Stimulated activated CD8-positive, alpha-beta memory T cell treated with anti-CD3 and anti-CD28 coated beads, Interleukin-7, amount 100 ng/mL, for 1 hour (primary cell): ENCODE measurements at places on chromosomes 1 and 21.
A peak's percentile ranks its signal among the peaks of the same experiment; 100 is the strongest.

- DNase-seq, result no peak
These were observed 6.7 kb upstream of the CTSS start for GRCh38 chr1:150772326-150772725.

- no peak for DNase-seq
These were observed 85.8 kb upstream of the KCNJ15 start for GRCh38 chr21:38170704-38171682.

- no peak for DNase-seq
These were observed 83.1 kb downstream of the PATJ start for GRCh38 chr1:61825393-61825792.

DNA sequence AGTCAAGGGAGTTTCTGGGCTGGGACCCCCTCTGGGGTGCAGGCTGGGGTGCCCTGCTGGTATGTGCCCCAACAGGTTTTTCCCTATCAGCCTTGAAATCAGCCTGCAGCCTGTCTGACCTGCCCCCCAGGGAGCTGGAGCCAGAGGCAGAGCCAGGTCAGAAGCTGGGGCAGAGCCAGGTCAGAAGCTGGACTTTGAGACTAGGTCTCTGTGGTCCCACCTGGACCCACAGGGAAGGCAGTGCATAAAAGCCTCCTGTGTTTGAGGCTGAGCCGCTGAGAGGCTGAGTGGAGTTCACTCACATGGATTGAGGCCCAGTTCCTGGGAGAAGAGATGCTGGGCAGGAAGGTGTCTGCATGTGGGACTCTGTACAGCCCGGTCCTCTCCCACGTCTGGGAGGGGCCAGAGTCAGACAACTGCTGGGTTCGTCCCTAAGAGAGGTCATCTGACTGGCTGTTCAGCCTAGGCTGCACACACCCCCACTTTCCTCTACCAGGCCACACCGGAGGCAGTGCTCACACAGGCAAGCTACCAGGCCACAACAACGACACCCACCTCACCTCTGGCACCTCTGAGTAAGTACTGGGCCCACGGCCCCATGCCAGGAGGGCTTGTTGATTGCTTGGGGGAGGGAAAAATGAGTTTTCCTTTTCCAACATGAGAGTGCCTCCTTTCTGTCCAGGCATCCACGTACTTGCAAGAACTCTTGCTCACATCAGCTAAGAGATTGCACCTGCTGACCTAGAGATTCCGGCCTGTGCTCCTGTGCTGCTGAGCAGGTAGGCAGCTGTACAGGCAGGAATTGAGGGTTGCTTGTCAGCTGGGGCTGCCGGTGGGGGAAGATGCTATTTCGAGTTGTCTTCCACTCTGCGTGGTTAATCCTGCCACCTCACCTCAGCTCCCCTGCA lies at the start of gene ANXA9:
TSS of gene ANXA9 (plus strand) at position 488 of the 908 bp plus-strand sequence. CDS start 814 bp downstream, outside the sequence.
- DNase-seq, result no peak

- DNase-seq, result no peak
These were observed 8.8 kb upstream of the CAMK2N1 start for GRCh38 chr1:20494609-20495311.

DNA sequence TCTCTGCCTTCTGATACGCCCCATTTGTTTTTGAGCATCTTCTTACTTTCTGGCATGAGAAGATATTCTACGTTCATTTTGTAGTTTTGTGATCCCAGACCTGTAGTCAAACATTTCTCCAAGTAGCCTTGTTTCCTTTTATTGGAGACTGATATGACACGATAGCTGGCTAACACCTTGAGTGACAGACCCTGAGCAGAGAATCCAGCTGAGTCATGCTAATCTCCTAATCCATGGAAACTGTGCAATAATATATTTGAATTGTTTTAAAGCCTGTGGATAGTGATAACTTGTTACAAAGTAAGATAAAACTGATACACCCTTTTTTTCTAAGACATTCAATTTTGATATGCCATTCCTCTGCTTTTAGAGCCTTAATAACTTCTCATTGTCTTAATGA lies 1.2 kb upstream of the IFI44L start:
- no peak for DNase-seq

DNA sequence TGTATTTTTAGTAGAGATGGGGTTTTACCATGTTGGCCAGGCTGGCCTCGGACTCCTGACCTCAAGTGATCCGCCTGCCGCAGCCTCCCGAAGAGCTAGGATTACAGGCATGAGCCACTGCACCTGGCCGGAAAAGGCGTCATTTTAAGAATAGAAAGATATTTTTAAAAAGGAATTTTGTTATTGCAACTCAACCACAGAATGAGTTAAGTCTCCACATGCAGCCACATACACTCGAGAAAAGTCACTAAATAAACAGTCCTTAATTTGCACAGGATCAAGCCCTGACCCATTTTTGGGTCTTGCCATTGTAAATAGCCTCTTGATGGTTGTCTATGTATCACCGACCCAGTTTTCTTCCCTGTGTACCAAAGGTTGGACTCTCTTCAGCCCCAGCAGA lies 85.5 kb downstream of the FBXO2 start:
- DNase-seq, result no peak

GRCh38 chr1:192284927-192285326 lies 31.9 kb upstream of the RGS21 start:
- DNase-seq, result no peak

DNA sequence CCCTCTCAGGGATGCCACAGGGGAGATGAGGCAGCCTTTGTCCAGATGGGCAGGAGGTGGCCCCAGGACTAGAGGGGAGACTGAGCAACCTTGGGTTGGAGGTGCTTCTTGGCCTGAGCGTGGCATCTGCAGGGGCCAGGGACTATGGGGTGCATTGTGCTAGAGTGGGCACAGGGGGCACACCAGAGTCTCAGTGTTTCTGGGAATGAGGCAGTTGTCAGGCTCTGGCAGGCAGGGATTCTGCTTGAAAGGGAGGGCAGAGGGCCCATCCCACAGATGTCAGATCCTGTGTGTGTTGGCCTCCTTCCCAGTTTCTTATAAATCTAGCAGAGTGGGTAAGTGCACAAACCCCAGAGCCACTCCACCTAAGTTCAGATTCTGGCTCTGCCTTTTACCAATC lies 13.7 kb downstream of the LGR6 start:
- no peak for DNase-seq

- DNase-seq, result no peak
These were observed 7.1 kb upstream of the ADAM30 start for GRCh38 chr1:119903443-119903835.

DNA sequence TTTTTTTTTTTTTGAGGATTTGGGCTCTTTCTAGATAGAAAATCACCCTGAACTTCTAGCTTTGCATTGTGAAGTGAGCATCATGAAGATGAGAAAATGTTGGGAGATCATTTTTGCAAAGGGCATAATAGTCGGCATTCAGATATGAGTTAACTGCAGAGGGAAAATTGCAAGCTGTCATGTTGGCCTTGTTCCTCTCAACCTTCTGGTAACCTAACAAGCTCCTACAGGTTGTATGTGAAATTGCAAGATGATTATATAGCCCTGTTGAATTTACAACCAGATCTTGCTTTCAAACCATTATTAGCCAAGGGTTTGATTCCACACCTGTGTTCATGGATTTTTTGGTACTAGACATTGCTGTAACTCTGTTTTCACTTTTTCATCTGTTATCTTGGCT lies 2.2 kb downstream of the ELOA start:
- no peak for DNase-seq

DNA sequence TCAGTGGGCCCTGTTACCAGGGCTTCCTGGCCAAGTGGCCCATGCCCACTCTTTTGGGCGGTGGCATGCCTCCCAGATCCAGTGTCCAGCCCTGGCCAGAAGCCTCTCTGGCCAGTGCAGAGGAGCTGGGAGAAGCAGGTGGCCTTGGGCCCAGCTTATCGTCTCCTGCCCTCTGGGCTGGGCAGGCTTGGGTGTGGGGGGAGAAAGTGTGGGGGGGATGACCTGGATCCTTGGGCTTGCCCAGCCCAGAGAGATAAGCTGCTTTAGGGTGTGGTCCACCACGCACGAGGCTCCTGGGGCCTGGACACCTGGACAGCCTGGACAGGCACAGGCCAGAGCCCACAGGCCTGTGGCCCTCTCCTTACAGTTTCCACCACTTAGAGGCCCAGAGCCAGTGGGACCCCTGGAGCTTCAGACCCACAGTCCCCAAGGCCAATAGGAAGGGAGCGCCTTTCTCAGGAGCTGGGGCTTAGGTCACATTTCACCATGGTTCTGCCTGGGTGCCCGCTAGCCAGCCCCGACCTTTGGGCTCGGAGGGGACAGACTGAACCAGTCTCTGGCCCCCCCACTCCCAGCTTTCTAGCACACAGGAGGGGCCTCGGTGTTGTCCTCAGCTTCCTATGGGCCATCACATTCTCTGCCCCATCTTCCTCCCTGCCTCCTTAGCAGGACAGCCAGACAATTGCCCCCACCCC lies 1.8 kb downstream of the ESPN start:
- DNase-seq, result no peak

GRCh38 chr21:34811368-34811767 lies 142.6 kb downstream of the CLIC6 start:
- no peak for DNase-seq

GRCh38 chr1:231706934-231707333 lies 80.3 kb downstream of the DISC1 start:
- no peak for DNase-seq

GRCh38 chr1:101460739-101461138 lies 223.9 kb downstream of the S1PR1 start:
- no peak for DNase-seq

DNA sequence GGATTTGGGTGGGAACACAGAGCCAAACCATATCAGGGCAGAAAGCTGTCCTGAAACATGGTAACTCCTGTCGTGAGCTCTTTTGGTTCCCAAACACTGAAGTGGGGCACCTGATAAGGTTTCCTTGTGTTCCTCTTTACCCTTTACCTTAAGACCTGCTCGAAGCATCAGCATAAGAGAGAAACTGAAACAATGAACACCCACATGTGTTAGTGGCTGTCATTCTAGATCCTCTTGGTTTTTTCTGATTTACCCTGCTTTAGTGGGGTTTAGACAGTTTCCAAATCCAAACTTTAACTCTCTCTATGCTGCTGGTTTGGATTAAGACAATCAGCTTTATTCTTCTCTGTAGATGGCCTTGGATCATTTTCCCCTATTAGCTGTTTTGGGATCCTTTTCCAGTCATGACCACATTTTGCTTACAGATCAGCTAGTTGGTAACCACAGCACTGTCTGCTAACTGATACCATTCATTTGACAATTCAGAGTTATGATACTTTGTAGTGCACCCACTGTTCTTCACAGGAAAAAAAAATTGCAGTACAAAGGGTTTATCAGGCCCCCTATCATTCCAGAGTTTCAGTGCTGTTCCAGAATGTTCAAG lies 975 bp upstream of the MNDA start:
- DNase-seq, result no peak

GRCh38 chr21:27036736-27037301 lies 69.9 kb upstream of the ADAMTS5 start:
- no peak for DNase-seq

DNA sequence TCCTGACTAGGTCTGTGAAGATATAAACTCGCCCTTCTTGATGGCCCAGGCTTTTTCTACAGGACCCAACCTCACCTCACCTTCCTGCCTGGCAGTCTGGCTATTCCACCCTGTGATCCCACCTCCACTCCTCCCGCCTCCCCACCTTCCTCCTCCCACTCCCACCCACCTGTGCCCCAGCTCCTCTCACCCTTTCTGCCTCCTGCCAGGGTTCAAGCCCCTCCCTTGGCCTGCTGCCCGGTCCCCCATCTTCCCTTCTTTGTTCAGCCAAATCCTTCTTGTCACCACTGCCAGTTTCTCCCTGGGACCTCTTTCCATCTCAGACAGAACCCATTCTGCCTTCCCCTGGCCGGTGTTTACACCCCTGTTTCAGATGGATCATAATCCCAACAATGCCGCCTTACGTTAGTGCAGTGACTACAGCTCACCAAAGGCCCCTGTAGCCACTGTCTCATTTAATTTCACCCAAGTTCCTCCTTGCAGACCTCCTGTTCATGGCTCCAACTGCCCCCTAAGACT lies 127.5 kb upstream of the EDN2 start:
- DNase-seq, result no peak

DNA sequence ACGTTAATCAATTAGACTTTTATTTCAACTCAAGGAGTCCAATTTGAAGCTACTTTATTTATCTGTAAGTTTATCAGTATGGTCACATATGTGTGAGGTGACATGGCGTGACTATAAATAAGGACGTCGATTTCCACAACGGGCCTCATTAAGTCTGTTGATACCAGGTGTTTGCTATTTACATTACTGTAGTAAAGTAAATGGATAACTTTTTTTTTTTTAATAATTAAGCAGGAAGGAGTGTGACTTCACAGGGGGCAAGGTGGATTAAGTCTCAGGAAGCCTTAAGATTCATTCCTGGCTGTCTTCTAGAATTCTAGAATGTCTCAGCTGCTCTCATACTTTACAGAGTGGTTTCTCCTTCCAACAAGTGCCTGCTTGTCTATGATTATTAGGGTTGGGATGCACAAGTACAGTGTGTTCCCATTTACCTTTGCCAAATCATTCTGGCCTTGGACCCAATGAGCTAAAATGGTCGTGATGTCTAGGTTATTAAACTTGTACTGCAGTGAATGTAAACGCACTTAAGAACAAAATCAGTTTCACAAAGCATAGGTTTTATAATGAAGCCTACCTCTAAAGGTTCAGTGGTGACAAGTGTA lies 15.5 kb downstream of the MAP3K7CL start:
- no peak for DNase-seq

- DNase-seq, result peak; percentile 37
These were observed at the start of gene TNFAIP8L2 for GRCh38 chr1:151156515-151156819. TSS of gene TNFAIP8L2 (plus strand) at chr1:151156649. CDS start at chr1:151158698, 2,049 bp downstream.

GRCh38 chr1:232704694-232705680 lies 75.1 kb upstream of the SIPA1L2 start:
- DNase-seq, result no peak

DNA sequence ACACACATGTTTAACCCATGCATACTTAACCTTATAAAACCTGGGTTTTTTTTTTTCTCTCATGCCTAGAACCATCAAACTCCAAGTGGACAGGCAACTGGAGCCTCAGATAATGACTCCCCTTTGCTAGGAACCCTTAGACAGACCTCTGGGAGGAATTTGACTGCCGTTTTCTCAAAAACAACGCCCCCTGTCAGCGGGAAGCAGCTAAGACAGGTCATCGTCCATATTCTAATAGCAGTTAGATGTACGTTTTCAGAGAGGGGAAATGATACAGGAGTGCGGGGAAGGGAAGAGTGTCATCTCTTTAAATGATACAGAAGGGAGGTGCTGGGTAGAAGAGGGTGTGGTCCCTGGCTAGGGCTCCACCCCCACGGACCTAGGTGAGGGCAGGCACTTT lies 34.7 kb downstream of the LRRC3 start:
- DNase-seq, result no peak

- DNase-seq, result no peak
These were observed 86.8 kb downstream of the BRINP2 start for GRCh38 chr1:177257576-177257975.

- DNase-seq, result no peak
These were observed 268.2 kb downstream of the LRRC7 start for GRCh38 chr1:69835955-69836354.
